Activated CD8-positive, alpha-beta T cell treated with anti-CD3 and anti-CD28 coated beads for 36 hours (primary cell): ENCODE measurements at places on chromosomes 5 and 9. TPM values are rescaled to one million over a fixed set of nuclear protein-coding genes. Genes with fewer than 3 reads are reported as not detected.

DNA sequence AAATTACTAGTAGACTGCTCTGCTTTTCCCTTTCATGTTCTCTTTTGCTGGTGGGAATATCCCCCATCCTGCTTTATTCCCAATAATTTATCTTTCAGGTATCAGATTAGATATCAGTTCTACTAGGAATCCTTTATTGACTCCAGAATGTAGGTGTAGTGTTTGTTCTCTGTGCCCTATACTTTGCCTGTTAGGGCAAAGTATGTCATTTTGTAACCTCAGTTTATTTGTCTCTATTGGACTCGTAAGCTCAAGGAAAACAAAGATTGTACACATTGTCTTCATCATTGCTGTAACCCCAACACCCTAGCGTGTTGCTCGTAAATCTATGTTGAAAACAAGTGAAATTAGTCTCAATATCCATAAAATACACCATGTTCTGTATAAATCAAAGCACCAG is 190.5 kb downstream of the COMMD10 start:
- H3K27ac ChIP-seq: no peak overlapping the region
- no peaks in the 10 kb centered on the region for H3K27me3 ChIP-seq
- peaks cover 5% of the 10 kb centered on the region for H3K4me1 ChIP-seq
- peaks cover 28% of the 10 kb centered on the region for H3K36me3 ChIP-seq
- H3K4me3 ChIP-seq: no peak overlapping the region

Gene SUSD3
- total RNA-seq: 36.7 TPM

DNA sequence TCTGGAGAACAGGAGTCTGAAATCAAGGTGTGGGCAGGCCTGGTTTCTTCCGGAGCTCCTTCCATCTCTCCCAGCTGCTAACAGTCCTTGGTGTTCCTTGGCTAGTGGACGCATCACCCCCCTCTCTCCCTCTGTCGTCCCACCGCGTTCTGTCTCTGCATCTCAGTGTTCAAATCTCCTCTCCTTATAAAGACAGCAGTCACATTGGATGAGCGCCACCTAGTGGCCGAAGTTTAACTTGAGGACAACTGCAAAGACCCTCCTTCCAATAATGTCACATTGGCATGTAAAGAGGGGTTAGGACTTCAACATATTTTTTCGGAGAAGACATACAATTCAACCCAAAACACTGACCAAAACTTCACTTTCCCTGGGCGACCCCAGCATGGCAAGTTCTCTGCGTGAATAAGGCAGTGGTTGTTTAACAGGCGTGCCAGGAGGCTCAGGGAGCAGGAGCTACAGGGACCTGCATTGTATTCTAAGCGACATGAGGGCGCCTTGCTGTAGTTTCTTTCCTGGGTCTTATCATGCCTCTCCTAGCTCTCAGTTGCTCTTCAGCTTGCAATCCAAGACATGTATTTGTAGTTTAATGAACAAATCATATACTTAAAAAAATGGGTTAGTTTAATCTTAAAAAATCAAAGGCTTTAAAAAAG is 27.9 kb upstream of the BASP1 start:
- no peak overlapping the region for H3K4me3 ChIP-seq
- H3K27ac ChIP-seq: no peak overlapping the region
- H3K36me3 ChIP-seq: no peaks in the 10 kb centered on the region
- no peaks in the 10 kb centered on the region for H3K4me1 ChIP-seq
- H3K27me3 ChIP-seq: peaks cover 8% of the 10 kb centered on the region

Gene BTNL3
- not detected for total RNA-seq

GRCh38 chr5:67234671-67235176 is 38.1 kb upstream of the CD180 start:
- H3K27me3 ChIP-seq: no peaks in the 10 kb centered on the region
